ENCODE measurements at places on chromosomes 1 and 21.
A peak's percentile ranks its signal among the peaks of the same experiment; 100 is the strongest.

DNA sequence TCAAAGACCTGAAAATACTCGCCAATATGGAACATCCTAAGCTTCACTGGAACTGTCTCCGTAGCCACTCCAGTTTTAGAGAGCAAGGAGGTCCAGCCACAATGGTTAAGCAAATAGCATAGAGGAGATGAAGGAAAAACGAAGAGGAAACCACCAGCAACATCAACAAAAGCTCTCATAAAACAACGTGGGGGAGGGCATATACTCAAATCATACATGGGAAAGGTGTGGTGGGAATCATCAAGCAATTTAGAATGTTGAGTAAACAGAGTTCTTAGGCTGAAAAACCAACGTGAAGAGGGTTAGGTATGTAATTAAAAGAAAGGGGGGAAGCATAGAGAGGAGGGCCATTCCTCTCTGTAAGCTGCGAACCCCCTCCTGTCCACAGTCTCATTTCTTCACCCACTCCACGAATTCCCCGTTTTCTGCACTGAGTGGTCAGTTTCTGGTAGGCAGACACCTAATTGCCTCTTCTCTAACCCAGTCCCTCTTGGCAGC, 1.0 kb downstream of the TMEM59 start:
- no peak for DNase-seq

GRCh38 chr1:116545359-116545705, 25.5 kb downstream of the CD58 start:
- no peak for DNase-seq

DNA sequence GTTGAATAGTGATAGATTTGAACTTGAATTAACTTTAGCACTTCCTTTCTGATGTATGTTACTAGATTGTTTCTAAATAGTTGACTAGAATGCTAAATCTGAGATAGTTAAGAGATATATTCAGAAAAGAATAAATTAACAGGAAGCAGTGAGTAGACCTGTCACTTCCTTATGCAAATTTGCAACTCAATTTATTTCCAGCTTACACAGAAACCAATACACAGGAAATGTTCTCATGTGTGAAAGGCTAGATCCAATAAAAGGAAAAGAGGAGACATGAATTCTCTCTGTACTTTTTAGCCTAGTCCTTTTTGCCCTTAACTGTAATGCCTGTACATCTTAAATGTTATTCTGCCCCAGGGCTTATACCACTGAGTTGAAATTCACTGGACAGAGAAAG, 522.3 kb downstream of the COL11A1 start:
- DNase-seq = no peak

DNA sequence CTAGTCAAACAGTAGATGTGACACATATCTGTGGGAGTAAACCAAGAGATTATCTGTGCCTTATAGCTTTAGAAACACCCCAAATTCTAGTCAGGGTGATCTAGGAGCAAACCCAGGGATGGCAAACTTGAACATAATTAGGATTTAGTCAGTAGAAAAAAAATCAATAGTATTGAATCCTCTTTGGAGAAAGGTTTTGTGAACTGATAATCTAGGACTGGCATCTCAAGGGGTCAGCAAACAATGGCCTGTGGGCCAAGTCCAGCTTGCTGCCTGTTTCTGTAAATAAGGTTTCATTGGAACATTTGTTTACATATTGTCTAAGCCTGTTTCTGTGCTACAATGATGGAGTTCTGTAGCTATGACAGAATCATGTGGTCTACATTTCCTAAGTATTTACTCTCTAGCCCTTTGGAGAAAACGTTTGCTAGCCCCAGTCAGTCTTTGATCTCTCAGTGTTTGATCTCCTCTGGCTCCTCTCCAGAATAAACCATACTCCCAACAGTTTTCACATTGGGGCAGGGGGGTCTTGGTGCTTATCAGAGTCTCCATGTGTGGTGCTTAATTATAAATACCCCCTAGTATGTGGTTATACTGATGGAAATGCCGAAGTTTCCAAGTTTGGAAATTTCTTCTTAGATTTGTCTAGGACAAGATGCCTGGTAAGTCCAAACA, 385.8 kb downstream of the NTNG1 start:
- no peak for DNase-seq

- no peak for DNase-seq
Observed at GRCh38 chr21:42190486-42190863, 28.5 kb upstream of the ABCG1 start.

GRCh38 chr21:45406801-45407628, 2.0 kb downstream of the COL18A1 start:
- no peak for DNase-seq

DNA sequence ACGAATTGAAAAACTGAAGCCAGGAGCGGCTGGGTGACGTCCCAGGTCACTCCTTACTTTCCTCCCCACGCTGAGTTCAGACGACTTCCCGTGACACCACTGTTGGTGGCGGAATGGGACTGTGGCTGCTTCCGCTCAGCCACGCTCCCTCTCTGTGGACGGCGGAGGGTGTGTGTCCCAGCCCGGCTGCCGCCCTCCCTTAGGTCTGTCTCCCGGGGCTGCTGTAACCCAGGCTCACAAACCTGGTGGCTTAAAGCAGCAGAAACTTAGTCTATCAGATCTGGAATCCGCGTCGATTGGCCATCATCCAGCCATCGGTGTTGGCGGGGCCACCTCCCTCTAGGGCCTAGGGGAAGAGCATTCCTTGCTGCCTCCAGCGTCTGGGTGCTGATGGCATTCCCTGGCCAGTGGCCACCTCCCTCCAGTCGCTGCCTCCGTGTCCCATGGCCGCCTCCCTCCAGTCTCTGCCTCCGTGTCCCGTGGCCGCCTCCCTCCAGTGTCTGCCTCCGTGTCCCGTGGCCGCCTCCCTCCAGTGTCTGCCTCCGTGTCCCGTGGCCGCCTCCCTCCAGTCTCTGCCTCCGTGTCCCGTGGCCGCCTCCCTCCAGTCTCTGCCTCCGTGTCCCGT, 17.5 kb downstream of the TRPM2 start:
- no peak for DNase-seq

- DNase-seq = no peak
Observed at GRCh38 chr1:68346188-68346808, 103.5 kb downstream of the RPE65 start.

DNA sequence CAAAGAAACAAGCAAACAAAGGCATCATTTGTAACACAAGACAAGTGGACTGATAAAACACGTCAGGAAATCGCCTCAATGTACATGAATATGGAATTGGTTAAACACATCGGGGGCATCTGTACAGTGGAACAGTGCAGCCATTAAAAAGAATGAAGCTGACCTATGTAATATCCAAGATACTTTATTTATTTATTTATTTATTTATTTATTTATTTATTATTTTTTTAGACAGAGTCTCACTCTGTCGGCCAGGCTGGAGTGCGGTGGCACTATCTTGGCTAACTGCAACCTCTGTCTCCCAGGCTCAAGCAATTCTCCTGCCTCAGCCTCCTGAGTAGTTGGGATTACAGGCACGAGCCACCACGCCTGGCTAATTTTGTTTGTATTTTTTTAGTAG, 75.4 kb upstream of the SLC45A1 start:
- DNase-seq = no peak

DNA sequence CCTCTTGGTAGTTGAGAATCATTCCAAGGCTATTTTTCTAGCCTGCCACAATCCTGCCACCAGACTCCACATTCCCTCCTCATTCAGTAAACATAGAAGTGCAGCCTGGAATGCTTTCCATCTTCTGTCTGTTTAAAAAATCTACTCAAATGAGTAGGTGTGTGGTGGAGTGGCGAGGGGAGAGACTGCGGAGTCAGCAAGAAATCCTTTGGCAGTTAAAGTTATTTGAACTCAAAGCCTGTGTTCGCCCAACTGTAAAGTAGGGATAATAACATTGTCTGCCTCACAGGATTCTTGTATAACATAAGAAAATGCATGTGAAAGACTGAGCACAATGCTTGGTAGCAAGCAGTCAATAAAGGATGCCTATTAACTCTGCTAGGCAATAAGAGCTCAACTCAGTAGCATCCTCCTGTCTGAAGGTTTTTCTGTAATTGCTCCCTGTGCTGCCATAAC, 22.2 kb upstream of the DPT start:
- no peak for DNase-seq

DNA sequence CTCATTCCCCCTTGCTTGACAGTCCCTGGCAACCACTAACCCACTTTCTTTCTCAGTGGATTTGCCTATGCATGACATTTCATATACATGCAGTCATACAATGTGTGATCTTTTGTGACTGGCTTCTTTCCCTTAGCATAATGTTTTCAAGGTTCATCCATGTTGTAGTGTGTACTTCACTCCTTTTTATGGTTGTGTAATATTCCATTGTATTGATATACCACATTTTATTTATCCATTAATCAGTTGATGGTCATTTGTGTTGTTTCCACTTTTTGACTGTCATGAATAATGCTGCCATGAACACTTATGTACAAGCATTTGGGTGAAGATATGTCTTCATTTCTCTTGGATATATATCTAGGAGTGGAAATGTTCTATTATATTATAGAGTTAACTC, 127.7 kb upstream of the GRIK3 start:
- no peak for DNase-seq

DNA sequence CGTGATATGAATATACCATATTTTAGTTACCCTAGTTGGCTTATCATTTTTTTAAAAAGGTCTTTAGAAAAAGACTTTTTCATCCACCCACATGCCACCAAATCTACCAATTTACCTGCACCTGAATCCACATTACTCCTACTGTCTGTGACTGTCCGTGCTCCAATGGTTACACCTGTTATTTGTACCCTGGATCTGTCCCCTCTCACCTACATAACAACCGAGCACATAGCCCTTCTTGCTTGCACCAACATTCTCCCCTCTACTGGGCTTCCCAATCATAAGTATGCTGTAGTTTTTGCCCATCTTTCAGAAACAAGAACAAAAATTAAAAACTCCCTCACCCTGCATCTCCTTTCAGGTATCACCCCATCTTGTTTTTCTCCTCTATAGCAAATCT, 17.6 kb downstream of the SOD1 start:
- DNase-seq = no peak

DNA sequence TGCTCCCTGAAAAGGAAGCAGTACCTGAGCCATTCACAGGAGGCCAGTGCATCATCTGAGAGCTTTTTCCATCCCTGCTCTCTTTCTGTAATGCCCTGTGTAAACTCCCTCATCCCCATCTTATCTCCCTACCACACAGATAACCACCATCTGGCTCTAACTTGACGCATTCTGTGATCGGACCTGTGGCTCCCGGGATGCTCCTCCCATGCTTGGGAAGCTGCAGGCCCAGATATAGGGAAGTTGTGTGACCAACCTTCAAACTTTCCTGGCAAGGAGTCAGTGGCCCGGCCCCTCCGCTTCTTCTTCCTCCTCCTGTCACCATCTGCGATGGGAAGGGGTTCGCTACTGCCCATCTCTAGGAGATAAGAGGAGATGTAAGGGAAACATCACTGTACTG, 21.1 kb downstream of the MKNK1 start:
- DNase-seq = no peak

DNA sequence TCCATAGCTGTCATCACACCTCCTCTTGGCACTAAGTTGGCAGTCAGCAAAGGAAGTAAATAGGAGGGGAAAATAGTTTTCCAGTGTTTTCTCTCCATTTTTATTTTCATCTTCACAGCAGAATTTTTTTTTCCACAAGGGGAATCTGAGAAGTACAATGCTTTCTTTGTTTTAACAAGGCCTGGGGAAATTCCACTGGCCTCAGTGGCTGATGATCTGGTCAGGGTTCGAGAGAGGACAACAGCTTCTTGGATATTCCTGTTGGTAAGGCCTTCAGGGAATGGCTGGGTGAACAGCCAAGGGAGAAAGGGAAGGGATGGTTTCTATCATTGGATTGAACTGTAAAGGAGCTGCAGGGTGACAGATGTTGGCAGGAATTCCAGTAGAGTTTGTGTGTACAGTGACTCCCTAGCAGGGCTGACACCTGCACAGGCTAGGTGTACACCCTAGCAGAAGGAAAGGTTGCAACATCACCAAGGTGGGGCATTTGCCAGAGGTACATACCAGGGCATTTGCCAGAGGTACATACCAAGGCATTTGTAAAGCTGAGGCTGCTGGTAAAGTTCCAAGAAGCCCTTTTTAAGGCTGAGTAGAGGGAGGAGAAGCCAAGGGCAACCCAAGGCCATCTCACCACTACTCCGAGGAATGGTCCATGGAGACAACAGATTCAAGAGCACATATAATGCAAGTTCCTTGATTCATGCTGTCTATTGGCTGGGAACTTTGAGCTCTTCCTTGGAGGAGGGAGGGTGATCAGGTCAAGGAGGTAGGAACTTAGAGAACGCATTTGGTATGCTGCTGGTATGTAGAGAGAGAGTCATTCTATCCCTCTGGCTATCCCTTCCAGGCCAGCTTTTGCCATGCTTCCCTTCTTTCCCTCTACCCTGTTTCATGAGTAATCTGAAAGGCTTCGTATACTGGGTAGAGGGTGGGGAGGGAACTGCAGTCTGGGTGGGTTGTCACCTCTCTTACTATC, 3.1 kb downstream of the GJA5 start:
- no peak for DNase-seq

GRCh38 chr21:44018813-44019567, 6.9 kb downstream of the TRAPPC10 start:
- no peak for DNase-seq

GRCh38 chr1:2556678-2557481, 709 bp downstream of the TNFRSF14 start:
- no peak for DNase-seq

DNA sequence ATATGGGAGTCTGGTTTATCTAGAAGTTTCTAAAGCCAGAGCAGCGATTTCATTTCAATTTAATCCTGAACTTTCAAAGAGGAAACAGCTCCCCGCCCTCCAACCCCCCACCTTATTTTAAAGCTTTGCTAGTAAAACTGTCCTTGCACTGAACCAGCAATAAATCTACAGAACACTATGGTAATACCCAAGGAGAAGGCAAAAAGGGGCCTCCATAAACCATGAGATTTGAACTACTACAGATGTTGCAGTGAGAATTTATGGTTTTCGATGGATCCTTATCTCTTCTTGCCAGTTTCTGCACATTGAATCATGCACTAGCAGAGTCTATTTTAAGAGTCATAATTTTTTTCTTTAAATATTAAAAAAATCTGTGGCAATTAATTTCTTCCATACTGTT, 64.8 kb upstream of the BEND5 start:
- DNase-seq = no peak

DNA sequence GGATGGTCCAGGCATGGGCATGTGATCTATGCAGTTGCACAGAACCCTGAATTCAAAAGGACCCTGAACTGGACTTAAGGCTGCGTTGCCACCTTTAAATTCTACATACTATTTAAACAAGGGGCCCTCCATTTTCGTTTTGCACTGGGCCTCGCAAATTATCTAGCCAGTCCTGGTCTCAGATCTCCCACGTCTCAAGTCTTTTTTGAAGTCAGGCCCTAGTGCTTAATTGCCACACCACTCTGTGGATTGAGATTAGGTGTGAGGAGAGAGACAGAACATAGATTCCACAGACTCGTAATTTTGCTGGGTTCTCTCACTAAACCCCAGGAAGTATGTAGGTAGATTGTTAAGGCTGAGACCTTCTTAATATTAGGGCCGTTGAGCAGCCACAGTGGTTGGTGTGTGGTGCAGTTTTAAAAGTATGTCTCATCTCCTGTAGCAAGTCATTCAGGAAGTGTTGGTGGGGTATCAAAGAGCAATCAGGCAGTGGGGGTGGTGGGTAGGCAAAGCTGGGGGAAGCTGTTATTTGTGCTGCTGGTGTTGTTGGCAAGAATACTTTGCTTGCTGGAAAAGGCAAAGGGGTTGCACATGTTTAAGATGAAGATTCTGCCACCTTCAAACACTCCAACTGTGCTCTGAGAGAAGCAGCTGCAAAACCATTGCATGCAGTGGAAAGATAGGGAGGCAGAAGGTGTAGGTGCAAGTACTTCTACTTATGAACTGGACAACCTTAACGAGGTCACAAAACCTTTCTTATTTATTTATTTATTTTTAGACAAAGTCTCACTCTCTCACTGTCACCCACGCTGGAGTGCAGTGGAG, 11.2 kb downstream of the CD84 start:
- peak; percentile 67 for DNase-seq

GRCh38 chr1:63352736-63353135, 14.7 kb upstream of the ALG6 start:
- DNase-seq = no peak

All from T-cell (primary cell).